ENCODE measurements at places on chromosomes 7 and 10.

DNA sequence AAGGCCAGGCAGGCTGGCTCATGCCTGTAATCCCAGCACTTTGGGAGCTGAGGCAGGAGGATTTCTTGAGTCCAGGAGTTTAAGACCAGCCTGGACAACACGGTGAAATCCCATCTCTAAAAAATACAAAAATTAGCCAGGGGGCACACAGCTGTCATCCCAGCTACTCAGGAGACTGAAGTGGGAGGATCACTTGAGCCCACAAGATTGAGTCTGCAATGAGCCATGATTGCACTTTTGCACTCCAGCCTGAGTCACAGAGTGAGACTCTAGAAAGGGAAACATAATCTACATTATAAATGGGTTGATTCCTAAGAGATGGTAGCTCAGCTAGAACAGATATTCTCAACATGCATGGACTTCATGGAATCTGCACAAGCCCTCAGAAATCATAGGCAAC, 6.3 kb upstream of the LIPF start:
- DNase-seq = no peak

DNA sequence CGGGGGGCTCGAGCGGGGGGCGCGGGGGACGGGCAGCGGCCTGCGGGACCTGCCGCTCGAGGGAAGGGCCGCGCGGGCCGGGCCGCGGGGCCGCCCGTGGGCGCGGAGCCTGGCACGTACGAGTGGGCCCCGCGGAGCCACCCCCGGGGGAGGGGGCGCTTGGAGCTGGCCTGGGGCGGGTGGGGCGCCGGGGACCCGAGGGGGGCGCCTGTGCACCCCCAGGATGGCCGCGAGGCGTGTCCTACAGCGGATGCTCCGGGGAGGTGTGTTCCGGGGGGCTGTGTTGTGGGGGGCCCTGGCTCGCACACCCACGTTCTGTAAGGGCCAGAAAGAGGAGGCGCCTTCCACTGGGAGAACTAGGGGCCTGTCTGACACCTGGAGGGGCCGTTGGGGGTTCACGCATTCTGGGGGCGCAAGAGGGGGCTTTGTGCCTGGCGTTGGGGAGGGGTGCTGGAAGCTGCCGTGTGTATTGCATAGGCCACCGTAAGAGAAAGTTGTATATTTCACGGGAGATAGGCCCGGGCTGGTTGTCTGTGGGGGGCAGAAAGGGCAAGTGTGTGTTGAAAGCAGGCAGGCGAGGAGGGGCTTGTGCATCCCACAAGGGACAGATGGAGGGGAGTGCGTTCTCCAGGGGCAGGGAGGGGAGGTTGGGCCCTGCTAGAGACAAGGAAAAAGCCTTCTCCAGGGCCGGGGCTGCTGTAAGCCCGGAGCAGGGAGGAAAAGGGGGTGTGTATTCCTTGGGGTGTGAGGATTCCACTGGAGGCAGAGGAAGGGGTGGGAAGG, 663 bp downstream of the VPS37D start:
- DNase-seq = no peak

DNA sequence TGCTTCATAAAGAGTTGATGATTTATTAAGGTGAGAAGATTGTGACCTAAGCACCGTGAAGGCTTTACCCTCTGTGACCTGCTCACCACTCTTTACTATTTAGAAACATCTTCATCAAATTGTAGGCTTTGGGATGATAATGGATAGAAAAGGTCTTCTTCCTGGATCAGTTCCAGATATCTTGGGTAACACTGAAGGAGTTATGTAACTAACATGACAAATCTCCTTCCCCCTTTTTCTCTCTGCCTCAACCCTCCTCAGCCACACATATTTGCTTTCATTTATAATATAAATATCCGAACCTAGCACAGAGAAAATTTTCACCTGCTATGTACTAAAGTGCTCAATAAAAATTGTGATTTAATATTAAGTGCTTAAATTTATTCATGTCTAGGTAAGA, 151.5 kb downstream of the FRMD4A start:
- no peak for DNase-seq

GRCh38 chr10:112758961-112759360, 191.1 kb upstream of the TCF7L2 start:
- no peak for DNase-seq

GRCh38 chr10:126224967-126225671, 163.2 kb downstream of the ADAM12 start:
- no peak for DNase-seq

GRCh38 chr7:159120540-159120919, 24.1 kb downstream of the VIPR2 start:
- DNase-seq = no peak
